Heart right ventricle (tissue), 16 donors: ENCODE measurements at places on chromosomes 12 and 14. TPM values are rescaled to one million over a fixed set of nuclear protein-coding genes. Genes with fewer than 3 reads are reported as not detected.

SCARB1 gene
- polyA plus RNA-seq, result 11.6 TPM

RNASE7 gene
- polyA plus RNA-seq, result not detected

PDZRN4 gene
- 0.04 TPM for polyA plus RNA-seq

ADCY6 gene
- polyA plus RNA-seq, result 123 TPM

TRPV4 gene
- 0.29 TPM for polyA plus RNA-seq

RAPGEF3 gene
- 173 TPM for polyA plus RNA-seq

RNASE3 gene
- polyA plus RNA-seq, result 0.06 TPM

DNA sequence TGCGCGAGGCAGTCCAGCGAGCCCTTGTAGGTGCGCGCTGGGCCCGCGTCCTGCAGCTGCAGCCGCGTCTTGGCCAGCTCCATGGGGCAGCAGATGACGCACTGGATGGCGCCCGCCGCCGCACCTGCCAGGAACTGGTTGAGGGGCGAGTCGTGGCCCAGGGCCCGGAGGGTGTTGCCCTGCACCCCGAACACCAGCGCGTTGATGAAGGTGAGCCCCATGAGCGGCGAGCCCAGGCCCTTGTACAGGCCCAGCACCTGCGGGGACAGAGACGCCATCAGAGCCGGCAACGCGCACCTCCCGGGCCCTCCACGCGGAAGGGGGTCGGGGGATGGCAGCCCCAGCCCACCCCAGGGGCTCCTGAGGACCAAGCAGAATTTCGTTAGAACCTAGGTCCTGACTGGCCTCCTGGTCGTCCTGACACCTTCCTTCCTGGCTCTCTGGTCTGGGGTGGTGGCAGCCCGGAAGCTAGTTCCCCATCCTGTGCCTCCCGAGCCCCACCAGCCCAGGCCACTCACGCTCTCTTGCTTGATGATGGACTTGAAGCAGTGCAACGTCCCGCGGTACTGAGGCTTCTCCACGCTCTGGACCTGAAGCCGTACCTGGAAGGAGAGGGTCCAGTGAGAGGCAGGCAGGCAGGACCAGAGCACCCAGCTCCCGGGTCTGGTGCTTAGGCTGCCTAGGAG is 13.3 kb downstream of the SLC25A29 start:
- no peak for DNase-seq

- no peak for DNase-seq
Measured at GRCh38 chr12:131928080-131928710, 881 bp upstream of the PUS1 start.

GRCh38 chr14:100711493-100711892 is 15.2 kb upstream of the DLK1 start:
- DNase-seq, result peak; percentile 52

DNA sequence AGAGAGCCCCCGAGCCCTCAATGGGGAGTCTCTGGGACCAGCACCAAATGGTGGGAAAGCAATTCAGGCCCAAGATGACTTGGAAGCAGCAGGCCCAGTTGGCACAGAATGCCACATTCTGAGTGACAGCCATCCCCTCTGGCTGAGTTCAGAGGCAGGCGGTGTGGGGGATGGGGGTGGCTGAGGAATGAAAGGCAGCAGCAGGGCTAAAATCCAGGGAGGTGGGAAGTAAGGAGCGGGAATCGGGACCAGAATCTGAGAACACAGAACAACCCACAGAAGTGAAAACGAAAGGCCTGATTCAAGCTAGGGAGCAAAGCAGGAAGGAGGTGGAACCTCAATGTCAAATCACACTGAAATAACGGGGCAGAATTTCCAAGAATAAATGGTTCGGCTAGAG is 171.2 kb downstream of the CALM1 start:
- DNase-seq, result no peak

DNA sequence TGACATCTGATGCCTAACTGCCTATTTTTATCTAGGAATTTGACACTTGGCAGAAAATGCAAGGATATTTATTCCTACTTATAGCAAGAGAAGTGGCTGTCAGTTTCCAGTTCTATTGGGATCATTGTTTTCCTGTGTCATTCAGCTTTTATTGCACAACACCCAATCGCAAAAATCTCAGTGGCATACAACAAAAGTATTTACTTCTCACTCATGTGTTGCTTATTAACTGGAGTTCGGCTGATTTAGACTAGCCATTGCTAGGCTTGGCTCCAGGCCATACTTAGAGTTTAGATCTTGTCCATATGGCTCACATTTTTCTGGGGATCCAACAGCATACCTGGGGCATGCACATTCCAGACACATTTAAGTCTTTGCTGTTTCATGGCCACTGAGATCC is 218.6 kb upstream of the SYT1 start:
- DNase-seq, result no peak

- no peak for DNase-seq
Measured at GRCh38 chr12:52622349-52622748, 4.0 kb upstream of the KRT73 start.

DNA sequence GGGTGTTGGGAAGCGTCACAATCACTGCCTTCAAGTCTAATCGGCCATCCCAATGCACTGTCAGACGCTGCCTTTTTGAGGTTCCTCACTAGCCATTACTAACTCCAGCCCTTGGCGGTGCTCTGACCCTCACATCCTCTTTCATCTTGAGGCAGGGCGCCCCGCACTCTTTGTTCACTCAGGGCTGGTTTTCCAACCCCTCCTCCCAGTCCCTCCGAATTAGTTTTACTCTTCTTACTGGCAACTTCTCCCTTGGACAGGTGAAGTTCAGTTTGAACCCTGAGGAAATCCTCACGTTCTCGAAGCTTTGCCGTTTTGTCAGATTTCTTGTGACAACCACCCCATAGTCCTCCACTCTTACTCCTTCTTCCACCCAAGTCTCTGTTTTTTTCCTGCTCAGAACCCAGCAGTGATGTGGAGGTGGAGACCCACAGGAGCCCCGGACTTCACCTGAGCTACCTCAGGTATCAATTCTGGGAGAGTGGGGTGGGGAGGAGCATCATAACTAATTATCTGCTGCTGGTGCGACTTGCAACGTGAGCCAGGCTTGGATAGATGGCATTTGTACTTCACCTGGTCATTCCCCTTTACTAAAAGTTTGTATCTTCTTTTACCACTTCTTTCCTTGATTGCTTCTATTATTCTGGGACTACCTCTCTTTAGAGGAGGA is 757 bp downstream of the ZC3H10 start:
- DNase-seq, result no peak

GRCh38 chr12:32893458-32893857 is 3.1 kb downstream of the PKP2 start:
- DNase-seq, result no peak

- peak; percentile 32 for DNase-seq
Measured at GRCh38 chr12:85580562-85581168, 255.5 kb downstream of the RASSF9 start.

- DNase-seq, result no peak
Measured at GRCh38 chr12:117724543-117724942, 244.2 kb downstream of the KSR2 start.

DNA sequence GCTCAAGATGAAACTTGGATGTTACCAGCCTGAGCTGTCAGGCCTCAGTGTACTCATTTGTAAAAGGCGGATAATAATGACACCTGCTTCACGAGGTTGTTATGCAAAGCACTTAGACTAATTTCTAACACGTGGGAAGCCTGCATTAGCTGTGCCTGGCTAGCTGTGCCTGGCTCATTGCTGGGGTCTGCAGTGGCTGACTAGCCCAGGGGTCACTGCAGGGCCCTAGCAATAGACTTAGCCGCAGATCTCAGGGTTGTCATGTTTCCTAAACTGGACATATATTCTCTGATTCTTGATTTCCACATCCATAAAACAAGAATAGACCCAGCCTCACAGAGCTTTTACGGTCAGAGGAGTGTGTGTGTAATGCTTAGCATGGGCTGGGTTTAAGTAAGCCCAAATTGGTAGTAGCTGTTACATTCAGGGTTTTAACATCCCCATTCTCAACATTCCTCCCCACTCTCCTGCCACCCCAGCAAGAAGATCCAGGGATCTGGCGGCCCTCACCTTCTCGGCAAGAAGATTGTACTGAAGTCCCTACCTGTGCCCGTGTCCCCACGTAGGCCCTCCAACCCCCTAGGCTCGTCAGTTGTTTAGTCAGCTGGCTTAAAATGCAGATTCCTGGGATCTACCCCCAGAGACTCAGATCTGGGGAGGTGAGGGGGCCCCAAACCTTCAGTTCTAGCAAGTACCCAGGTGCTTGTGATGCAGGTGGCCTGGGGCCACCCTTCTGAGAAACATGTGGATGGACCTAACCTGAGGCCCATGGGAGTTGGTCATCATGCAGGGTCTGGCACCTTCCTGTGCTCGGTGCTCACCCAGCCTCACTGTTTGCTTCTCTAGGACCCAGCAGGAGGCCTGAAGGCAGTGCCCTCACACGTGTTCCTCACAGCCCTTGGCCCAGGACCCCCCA is 8.6 kb downstream of the NR4A1 start:
- peak; percentile 59 for DNase-seq

DNA sequence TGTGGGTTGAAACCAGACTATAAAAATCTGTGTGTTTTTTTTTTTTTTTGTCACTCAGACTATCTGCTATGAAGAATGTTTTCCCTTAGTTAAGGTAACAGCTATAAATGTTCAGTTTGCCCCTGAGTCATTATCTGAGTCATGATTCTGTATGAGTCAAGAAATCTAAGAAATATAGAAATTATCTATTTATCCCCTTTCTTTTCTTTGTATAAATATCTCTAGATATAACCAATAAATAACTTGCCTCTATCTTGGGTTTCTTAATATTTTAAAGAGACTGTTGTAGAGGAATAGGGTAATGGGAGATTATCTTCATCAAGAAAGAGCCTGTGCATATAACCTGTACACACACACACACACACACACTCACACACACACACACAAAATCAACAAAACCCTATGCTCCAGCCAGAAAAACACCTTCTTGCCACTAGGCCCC is 161.7 kb upstream of the EEA1 start:
- DNase-seq, result no peak

DNA sequence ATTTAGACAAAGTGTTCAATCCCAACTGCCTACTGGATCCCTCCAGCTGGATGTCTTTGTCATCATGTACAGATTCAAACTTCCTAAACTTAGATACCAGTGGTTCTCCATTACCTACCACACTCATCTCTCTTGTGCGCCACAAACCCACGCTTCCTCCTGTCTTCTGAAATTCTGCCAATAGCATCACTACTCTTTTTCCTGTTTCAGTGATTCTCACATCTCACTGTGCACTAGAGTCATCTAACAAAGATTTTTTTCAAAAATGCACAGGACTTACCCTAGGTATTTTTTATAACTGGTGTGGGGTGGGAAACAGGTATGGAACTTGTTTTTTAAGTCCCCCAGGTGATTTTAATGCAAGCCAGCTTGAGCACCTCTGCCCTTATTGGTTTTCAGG is 5.9 kb downstream of the PSMB5 start:
- DNase-seq, result no peak

GRCh38 chr12:69254046-69254445 is 14.7 kb downstream of the CPSF6 start:
- no peak for DNase-seq
